ENCODE measurements at places on chromosomes 11 and 22.
A peak's percentile ranks its signal among the peaks of the same experiment; 100 is the strongest.

DNA sequence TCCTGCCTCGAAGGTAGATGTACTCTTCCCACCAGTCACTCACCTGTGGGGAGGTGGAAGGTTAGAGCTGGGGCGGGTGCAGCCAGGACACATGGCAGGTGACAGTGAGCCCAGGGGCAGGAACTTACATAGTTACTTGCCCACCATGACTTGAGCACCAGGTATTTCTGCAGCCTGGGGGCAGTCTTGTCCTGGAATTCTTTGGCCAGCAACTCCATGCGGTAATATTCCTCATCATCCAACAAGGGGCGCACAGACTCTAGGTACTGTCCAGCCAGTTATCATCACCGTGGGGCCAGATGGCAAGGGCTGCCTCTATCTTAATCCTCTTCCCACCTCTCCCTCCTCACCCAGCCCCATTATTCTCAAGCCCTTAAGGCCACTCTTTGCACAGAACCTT, 2.2 kb downstream of the CPT1B start:
- DNase-seq = no peak

- DNase-seq = no peak
These were observed 1.1 kb downstream of the PICALM start for GRCh38 chr11:86067851-86068137.

DNA sequence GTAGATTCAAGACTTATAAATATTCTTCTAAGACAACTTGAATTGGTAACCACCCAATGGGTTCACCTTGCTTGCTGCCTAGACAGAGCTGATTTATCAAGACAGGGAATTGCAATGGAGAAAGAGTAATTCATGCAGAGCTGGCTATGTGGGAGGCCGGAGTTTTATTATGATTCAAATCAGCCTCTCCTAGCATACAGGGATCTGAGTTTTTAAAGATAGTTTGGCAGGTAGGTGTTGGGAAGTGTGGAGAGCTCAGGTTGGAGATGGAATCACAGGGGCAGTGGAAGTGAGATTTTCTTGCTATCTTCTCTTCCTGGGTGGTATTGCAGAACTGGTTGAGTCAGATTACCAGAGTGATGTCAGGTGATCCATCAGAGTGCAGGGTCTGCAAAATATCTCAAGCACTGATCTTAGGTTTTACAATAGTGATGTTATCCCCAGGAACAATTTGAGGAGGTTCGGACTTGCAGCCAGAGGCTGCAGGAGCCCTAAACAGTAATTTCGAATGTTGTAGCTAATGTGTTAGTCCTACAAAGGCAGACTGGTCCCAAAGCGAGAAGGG, 1448.6 kb upstream of the RAG2 start:
- DNase-seq = no peak

- DNase-seq = no peak
These were observed 32.0 kb downstream of the LRRC10B start for GRCh38 chr11:61540528-61540927.

- no peak for DNase-seq
These were observed 147.5 kb downstream of the GRIK4 start for GRCh38 chr11:120659076-120659475.

DNA sequence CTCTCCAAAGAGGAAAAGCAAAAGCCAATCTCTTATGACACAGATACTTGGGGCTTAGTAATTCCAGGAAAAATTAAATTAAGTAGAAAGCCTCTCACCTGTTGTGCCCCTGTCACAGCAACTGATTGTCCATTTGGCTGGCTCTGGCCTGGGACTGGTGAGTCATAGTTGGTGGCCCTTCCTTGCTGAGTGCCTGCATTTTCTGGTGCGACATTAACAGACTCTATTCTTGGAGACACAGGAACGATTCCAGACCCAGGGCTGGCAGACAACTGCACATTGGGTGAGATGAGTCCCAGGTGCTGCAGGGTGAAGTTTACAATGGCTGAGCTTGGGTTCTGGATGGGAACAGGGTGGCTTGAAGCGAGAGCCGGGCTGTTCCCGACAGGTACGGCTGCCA, 15.6 kb downstream of the E2F8 start:
- DNase-seq = no peak

DNA sequence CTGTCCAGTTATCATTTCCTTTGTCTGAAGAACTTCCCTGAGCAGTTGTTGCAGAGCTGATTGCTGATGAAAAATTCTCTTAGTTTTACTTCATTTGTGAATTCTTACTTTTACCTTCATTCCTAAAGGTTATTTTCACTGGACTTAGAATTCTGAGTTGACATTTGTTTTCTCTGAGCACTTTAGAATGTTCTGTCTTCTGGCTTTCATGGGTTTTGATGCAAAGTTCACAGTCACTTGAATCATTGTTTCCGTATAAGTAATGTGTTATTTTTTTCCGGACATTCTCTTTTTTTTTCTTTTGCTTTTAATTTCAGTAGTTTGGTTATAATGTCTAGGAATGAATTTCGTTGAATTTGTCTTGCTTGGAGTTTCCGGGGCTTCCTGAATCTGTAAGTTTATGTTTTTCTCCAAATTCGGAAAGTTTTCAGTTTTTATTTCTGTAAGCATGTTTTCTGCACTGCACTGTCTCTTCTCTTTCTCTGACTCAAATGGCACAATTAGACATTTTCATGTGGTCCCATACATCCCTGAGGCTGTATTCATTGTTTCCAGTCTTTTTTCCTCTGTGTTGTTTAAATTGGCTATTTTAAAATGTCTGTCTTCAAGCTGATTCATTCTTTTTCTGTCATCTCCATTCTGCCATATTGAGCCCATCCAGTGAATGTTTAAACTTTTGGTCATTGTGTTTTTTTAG, 68.5 kb upstream of the NARS2 start:
- DNase-seq = no peak

GRCh38 chr11:108838792-108839105, 173.9 kb downstream of the DDX10 start:
- DNase-seq = no peak

DNA sequence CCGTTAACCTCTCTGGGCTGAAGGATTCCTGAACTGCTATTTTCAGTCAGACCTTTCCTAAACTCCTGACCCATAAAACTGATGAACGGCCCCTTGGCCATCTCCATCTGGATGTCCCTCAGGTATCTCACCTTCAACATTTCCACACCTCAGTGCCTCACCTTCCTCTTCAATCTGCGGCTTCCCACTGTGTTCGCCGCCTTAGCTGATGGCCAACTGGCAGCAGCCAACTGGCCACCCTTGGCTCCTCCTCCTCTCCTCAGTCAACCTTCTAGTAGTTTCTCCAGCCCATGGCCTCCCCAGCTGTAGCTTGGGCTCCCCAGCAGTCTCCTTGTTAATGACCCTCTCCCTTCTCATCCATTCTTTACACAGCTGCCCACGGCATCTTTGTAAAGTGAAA, 55.0 kb upstream of the PHOX2A start:
- DNase-seq = no peak

- no peak for DNase-seq
These were observed 484.2 kb upstream of the LRRC4C start for GRCh38 chr11:41943656-41944055.

- DNase-seq = no peak
These were observed 7.0 kb upstream of the DDX17 start for GRCh38 chr22:38513063-38513462.

DNA sequence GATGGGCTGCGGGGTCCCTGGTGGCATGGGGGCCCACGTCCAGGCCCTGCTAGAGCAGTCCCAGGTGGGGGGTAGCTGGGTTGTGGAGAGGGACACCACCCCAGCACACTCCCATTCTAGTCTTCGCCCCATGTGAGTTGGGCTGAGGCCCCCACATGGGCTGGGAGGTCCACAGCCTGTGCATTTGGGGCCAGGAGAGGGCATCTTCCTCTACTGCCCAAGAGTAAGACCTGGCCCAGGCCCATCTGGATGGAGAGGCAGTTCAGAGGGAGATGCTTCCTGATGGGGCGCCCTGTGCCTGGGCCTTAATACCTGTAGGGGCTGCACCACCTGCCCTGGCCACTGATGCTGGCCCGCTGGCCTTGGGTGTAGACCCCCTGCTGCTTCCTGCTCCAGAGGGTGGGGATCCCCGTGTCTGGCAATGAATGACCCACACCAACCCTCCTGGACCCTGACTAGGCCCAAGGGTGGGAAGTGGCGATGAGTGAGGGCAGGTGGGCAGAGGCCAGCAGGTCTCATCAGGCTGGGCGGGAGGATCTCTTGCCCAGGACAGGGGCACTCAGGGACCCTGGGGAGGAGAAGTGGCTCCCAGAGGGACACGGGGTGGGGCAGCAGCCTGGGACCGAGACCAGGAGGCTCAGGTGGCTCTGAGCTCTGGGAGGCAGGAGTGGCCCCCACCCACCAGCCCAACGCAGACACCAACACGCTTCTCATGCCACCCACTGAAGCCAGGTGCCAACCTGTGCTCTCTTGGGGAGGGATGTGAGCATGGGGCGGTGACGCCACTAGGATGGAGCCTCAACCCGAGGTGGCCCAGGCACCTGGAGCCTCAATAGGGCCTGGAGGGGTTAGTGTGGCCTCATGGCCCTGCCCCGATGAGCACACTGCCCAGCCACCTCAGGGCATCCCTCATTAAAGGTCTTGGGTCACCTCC, 17.4 kb upstream of the GNB1L start:
- DNase-seq = no peak

GRCh38 chr22:49227670-49228069, 600.0 kb downstream of the BRD1 start:
- DNase-seq = no peak

DNA sequence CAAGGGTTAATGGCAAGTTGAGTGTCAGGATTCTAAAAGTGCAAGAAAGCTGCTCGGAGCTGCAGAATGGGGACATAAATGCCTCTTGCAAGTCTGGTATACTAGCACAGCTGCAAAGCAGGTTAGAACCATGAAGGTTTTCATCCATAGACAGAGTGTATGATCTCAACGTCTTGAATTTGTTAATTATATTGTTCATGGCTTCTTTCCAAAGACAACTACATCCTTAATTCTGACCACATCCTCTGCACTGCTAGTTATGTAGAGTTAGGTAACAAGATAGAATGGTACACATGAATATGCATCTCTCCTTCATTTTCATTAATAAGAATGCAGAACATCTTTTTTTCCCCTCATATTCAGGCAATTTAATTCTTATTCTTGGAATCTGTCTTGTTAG, 34.2 kb downstream of the EXPH5 start:
- peak; percentile 20 for DNase-seq

- DNase-seq = no peak
These were observed 33.1 kb upstream of the NCAM1 start for GRCh38 chr11:112928136-112928535.

DNA sequence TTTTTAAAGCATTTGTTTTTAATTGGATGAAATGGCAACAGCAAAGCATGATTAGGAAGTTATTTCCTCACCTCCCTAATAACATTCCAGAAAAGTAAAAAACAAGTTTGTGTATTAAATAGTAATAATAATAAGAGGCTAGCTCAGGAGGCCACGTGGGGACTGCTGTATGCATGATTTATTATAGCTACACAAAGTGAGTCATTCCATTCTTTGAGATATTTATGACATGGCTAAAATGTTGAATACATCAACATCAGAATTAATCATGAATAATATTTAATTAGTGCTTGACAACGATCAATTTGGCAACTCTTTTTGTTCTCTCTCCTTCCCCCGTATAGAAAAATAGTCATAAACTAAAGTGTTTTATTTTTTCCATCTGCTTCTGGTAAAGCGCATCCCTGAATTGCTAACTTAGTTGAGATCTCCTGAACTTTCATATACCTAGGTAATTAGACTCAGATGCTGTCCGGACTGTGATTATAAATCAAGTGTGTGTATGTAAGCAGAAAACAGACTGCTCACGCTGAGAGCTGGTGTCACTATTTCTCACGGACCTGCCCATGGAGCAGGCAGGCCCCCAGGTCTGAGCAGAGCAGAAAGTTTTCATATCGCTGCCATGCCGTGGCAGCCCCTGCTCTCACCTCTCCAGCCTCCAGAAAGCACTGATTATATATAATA, 125.7 kb downstream of the WT1 start:
- no peak for DNase-seq

DNA sequence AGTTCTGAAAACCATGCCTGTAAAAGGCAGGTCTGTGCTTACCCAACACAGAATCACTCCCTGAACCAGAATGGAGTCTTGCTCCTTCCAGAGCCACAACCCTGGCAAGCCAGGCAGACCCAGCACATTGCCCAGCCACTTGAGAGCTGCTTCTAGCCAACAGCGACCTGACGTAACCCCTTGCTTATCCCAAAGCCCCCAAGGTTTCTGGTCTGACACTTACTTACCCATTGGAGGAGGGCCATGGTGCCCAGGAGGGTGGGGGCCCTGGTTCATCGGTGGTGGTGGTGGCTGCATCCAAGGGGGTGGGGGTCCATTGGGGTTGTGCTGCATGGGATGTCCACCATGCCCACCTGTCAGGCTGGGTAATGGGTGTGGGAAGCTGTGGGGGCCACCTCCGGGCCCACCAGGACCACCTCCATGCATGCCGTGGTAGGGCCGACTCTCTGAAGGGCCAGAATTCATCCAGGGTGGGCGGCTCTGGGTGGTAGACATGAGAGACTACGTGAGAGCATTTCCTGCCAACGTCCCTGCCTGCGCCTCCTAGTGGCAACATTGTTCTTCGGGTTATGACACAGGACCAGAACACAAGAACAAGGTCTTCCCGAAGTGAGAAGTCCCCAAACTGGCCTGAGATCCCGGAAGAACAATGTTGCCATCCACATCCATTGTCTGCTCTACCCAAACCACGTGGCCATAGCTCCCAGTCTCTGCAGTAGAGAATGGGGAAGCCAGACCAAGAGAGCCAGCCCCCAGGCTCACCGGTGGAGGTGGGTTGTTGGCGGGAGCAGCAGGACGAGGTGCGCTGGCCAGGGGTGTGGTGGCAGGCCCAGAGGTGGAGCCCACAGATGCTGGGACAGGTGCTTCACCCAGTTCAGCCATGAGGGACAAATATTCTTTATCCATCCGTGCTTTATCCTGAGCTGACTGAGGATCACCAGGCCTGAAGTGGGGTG, 7.8 kb upstream of the PYGM start:
- DNase-seq = peak; percentile 54

DNA sequence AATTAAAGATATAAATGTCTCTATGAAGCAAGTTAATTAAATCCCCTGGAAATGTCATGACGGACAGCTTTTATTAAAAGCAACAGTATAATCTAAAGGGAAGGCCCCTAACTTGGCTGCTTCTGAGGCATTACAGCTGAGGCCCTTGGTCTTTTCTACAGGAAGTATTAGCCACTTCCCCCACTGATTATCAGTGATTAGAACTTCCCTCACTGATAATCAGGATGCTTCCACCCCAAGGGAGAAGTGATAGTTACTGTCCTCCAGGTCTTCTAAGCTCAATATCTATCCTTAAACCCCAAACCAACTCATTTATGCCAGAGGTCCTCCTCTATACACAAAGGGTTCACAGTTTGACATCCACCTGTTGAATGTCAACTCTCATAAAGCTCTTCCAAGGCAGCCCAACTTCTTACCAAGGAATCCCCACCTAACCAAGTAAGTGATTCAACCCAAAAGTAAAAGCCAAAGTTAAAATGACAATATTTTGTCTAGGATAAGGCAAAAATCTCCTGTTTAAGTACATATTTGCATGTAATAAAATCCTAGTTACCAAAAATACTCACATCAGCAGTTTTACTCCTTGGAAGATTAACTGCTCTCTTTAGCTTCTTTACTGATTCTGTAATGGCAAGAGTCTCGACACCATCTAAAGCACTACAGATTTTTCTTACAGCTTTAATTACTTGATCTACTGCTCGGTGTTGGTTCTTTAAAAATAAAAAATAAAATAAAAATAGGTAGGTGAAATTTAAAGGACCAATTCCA, 58.6 kb upstream of the RPS13 start:
- no peak for DNase-seq

GRCh38 chr11:126113012-126113411, 50.3 kb upstream of the CDON start:
- no peak for DNase-seq
